ENCODE measurements at places on chromosomes 4 and X.

- DNase-seq = no peak
Observed at GRCh38 chr4:176778063-176778462, 14.7 kb downstream of the VEGFC start.

DNA sequence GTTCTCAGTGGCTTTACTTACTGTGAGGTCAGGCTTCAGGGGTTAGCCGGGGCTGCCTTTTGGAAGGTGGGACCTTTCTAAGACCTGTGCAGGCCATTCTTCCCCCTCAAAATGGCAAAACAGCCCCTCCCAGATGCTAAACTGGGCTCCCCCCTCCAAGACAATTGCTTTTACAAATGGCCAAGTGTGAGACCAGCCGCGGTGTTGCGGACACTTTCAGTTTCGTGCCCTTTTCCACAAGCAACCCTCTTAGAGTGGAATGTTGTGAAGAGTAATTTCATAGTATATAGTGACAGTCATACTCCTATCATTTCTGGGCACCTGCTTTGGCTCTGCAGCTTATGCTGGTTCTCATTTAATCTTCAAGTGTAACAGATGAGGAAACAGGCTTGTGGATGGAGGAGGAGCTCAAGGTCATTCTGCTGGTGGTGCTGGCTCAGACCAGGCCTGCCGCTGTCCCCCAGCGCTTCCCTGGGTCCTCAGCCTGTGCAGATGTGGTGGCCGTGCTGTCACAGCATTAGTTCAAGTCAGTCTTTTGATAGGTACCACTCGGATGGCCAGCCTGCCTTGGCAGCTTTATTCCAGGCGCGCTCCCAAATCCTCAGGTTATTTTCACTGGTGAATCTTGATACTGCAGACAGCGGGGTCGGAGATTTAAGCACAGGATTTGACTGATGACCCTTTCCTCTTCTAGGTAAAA, 55.0 kb upstream of the TADA2B start:
- no peak for DNase-seq

DNA sequence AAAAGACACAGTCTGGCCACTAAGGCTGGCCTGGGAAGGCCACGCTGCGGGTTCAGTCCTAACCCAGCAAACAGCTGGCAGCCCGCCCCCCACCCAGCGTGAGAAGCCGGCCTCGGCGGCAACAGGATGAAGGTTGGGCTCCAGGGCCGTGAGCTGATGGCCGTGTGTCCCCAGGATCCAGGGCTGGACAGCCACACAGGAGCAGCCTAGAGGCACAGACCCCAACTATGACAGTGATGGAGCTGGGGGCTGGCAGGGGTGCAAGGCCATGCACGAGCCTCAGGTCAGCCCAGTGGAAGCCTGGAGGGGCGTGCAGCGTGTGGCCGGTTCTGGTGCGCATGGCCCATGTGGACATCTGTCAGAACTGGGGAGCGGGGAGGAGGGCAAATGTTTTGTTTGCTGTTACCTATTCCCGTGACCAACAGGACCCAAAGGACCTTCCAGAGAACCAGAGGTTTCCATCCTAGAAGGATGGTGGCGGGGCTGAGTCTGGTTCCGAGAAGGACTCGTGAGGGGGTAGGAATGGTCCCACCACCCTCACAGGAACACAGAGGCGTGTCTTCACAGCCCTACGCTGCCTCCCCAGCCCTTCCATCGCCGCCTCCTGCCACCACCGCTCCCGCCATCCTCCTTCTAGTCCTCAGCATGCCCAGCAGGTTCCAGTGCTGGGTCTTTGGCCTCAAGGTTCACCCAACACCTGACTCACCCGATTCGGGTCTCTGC, 46.5 kb downstream of the ZFYVE28 start:
- no peak for DNase-seq

DNA sequence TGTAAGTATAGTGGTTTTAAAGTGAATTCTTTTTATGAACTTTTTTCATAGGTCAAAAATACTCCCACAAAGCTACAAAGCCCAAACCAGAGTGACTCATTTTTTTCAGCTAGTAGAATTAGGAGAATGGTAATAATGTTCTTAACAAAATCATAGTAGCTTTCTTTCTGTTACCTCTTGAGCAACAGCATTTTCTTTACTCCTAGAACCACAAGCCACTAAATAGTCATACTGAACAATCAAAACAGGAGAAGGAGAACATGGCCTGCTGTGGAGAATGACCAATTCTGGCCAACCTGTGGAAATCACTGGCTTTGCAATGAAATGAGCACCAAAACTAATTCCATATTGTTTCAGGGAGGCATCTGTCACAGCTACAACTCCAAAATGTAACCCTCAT, 112.9 kb downstream of the AMMECR1 start:
- no peak for DNase-seq

- DNase-seq = no peak
Observed at GRCh38 chr4:48262926-48263325, 6.7 kb downstream of the TEC start.

Measured in central memory CD4-positive, alpha-beta T cell (primary cell).